Stimulated activated CD8-positive, alpha-beta memory T cell treated with anti-CD3 and anti-CD28 coated beads, Interleukin-4, amount 100 ng/mL, for 4 hours (primary cell): ENCODE measurements at places on chromosomes 5 and 9.
A peak's percentile ranks its signal among the peaks of the same experiment; 100 is the strongest.

DNA sequence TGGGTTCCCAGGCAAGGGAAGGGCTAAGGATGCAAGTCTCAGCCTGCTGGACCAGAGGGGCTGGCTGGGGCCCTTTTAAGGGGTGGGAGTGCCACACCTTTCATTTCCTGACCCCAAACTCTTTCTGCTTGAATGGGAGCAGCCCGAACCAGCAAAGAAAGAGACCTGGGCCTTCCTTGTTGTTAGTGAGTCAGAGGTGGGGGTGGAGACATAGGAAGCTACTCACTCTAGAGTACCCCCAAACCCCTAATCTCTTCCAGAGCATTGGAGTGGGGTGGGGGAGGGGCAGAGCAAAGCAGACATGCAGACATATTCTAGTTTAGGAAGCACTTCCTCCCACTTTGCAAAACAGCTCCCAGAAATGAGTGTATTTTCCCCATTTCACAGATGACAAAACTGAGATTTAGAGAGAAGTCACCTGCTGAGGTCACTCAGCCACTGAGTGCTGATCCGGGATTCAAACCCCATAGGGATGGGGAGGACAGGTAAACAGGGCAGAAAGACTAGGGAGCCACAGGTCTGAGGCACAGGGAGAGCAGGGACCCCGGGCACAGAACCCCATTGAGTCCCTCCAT, 6.0 kb upstream of the AQP3 start:
- DNase-seq = no peak

DNA sequence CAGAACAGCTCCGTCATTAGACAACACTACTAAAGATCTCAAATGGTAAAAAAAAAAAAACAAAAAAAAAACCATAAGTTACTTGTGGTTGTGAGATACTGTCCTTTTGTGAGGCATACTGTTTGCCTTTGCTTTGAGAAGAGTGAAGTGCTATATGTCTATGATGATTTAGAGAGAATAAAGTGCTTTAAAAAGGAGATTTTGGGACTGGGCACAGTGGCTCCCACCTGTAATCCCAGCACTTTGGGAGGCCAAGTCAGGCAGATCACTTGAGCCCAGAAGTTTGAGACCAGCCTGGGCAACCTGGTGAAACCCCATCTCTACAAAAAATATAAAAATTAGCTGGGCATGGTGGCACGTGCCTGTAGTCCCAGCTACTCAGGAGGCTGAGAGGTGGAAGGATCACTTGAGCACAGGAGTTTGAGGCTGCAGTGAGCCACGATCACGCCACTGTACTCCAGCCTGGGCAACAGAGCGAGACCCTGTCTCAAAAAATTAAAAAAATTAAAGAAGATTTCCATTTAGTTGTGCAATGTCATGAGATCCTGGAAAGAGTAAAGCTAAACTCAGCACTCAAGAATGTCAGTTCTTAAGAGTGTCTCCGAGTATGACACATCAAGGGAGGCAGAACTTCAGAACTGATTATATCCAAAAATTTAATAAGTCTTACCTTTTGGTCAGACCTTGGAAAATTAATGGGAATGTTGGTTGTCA, 87.3 kb downstream of the PRDM6 start:
- DNase-seq = no peak

GRCh38 chr5:109690242-109690974, 681 bp downstream of the MAN2A1 start:
- no peak for DNase-seq

DNA sequence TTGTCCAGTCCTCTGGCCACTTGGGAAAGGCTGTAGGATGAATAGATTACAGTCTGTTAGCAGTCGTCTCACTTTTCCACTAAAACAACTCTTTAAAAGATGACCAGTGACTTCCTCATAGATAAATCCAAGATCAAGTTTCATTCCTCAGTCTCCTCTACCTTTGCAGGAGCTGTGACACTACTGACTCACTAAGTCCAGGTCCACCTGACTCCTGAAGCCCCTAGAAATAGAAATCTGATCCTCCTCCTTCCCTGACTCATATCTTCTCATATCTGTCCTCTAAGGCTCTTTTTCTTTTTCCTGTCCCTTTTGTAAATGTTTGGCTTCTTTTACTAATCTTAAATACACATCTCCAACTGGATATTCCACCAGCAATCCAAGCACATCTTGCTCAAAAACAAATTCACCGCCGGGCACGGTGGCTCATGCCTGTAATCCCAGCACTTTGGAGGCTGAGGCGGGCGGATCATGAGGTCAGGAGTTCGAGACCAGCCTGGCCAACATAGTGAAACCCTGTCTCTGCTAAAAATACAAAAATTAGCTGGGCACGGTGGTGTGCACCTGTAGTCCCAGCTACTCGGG, 2.6 kb downstream of the CCDC125 start:
- DNase-seq = no peak

GRCh38 chr5:74240783-74241750, 399.5 kb downstream of the ENC1 start:
- DNase-seq = no peak

- DNase-seq = no peak
Measured at GRCh38 chr5:179792612-179793467, 946 bp upstream of the LTC4S start.

- no peak for DNase-seq
Measured at GRCh38 chr5:72612810-72613209, 105.6 kb upstream of the ZNF366 start.

DNA sequence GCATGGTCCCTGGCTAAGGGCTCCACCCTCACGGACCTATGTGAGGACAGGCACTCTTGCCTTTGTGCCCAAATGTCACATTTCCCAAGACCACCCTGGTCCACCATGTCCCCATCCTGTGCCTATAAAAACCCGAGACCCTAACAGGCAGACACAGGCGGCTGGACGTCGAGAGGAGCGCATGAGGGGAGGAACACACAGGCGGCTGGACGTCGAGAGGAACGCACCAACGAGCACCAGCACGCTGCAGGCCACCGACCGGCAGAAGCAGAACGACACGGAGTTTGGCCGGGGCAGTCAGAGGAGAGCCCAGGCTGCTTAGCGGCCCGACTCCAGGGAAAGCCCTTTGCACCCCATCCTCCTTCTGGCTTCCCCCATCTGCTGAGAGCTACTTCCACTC, 119.9 kb downstream of the ADAMTS2 start:
- DNase-seq = no peak

DNA sequence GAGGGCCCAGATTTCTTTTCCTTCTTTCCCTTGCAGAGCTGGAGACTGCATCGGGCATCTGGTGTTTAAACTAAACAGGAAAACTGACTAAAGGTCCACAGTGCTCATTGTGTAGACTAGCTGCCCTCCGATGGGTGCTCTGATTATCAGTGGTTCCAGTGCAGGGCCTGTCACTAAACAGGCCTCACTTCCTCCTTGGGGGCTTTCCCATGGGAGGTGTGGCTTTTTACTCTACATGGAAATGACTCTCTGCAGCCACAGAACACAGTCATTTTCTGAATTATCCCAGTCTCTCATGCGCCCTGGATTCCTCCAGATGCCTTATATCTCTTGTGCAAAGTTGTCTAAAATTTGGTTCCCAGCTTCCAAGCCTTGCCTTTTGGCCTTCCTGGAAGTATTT, 199.2 kb downstream of the TRIO start:
- DNase-seq = no peak

DNA sequence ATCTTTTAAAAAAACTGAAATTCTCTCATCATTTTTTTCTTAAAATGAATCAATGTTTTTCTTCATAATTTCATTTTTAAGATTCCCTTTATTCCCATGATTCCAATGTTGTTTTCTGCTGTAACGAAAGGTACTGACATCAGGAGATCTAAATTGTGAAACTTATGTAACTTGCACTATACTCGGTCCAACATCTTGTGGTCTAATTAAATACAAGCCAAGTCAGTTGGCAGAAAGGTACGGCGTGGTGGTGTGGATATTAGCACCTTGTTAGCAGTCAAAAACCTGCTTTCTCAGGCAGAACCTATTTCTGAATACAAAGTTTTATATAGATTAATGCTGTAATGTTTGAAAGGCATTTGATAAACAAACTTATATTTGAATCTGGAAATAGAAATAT, 20.1 kb downstream of the RORB start:
- DNase-seq = no peak

DNA sequence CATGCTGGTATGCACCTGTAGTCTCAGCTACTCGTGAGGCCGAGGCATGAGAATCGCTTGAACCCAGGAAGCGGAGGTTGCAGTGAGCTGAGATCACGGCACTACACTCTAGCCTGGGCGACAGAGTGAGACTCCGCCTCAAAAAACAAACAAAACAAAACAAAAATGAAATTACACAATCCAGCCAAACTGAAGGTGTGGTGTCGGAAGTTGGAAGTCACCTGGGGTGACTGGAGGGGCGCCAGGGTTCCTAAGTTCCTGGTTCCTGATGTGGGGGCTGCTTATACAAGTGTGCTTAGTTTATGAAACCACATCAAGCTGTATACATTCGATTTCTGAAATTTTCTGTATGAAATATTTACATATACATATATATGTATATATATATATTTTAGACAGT, 3.7 kb upstream of the DOLPP1 start:
- no peak for DNase-seq

GRCh38 chr9:129174724-129175514, 3.1 kb downstream of the IER5L start:
- no peak for DNase-seq

DNA sequence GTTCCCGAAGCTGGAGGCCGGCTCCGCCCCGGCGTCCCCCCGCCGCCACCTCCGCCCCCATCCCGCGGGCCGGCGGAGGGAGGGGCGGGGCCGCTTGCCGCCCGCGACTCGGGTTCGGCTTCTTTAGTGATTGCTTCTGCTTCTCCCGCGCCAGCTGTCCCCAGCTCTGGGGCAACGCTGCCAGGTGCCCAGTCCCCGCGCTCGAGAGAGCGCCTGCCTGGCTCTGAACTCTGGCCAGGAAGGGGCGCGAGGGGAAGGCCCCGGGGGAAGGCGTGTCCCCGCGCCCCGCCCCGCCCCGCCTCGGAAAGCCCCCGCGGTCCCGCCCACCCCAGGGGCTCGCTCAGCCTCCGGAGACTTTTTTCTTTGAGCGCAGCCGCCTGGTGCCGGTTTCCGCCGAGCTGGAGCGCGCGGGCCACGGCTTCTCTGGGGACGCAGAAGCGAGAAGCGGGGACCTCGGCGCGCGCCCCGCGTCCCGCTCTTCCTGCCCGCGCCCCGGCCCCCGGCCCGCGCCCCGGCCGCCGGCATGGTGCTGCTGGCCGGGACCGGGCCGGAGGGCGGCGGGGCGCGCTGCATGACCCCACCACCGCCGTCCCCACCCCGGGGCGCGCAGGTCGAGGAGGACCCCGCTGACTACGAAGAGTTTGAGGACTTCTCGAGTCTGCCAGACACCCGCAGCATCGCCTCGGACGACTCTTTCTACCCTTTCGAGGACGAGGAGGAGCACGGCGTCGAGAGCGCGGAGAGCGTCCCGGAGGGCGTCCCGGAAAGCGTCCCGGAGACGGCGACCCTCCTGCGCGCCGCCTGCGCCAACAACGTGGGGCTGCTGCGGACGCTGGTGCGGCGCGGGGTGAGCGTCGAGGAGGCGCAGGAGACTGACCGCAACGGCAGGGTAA, at the start of gene ANKRD33B:
ANKRD33B (plus strand) TSS at position 126 of the 893 bp plus-strand sequence; CDS start at position 524, 398 bp downstream.
- DNase-seq = peak; percentile 65

- DNase-seq = no peak
Measured at GRCh38 chr9:75612754-75613153, 277.7 kb upstream of the PCSK5 start.

DNA sequence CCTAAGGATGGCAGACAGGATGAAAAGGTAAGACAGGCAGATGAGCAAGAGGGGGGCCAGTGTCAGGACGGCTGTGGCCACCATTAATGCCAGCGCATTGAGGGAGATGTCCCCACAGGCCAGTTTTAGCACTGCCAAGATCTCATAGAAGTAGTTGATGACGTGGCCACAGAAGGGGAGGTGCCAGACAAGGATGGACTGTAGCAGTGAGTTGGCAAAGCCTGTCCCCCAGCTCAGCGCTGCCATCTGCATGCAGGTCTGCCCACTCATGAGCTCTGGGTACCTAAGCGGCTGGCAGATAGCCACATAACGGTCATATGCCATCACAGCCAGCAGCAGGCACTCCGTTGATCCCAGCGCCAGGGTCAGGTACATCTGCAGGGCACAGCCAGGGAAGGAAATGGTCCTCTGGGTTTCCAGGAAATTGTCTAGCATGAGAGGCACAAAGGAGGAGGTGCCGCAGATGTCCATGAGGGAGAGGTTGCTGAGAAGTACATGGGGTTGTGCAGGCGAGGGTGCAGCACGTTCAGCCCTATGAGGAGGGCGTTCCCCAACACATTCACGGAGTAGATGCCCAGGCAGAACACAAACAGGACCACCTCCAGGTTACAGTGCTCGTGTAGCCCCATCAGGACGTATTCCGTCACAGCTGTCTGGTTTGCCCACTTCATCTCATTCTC, 10.8 kb downstream of the OR13J1 start:
- no peak for DNase-seq
